Fibroblast of mammary gland (primary cell): ENCODE measurements at places on chromosomes 2 and 18.
A peak's percentile ranks its signal among the peaks of the same experiment; 100 is the strongest.

- no peak for DNase-seq
These were observed 894.7 kb downstream of the TMEM182 start for GRCh38 chr2:103656558-103656957.

DNA sequence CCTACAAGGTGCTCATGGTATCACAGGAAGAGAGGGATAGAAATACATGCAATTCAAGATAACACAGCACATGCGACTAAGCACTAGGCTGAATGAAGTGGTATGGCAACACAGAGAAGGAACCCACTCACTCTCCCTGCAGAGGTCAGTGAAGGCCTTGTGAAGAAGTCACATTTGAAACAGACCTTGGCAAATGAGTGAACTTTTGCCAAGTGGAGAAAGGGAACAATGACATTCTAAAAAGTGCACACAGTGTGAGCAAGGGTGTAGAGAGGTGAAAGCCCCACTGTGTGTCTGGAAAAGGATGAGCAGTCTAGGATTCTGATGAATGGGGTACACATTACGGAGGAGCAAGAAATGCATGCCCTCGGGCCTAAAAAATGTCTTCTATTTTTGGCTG, 23.3 kb downstream of the KLF7 start:
- no peak for DNase-seq

GRCh38 chr2:101820519-101820918, 123.0 kb downstream of the MAP4K4 start:
- peak; percentile 86 for DNase-seq

GRCh38 chr18:69697069-69697468, 250.6 kb downstream of the CD226 start:
- DNase-seq = no peak

DNA sequence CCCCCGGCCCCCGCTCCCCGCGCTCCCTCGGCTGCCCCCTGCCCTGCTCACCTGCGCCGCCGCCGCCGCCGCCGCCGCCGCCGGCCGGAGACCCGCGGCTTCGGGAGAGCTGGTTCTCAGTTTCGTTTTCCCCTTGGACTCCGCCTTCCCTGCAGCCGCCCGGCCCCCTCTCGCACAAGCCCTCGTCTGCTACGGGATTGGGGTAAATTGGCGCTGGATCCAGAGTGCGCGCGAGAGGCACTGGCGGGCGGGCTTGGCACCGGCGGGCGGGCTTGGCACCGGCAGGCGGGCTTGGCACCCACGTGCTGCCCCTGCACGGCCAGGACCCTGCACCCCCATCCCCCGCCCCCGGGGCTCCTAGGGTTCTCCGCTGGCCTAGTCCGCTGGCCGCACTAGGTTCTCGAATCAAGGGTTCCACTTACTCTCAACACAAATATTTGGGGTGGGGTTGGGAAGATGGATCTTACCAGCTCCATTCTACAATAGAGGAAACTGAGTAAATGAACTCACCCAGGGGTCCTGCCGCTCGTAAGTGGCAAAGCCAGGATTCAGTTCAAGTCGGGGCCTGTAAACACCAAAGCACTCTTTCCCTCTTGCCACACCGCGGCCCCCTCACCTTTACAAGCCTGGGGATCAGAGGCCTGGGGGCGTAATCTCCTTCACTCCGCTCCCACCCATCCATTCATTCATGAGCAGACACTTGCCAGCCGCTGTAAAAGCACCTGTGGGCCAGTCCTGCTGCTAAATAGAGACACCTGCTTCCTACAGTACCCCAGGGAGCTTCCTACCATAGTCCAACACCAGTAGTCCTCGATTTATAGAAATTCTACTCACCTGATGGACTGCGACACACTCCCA, at the start of gene EIF2AK2:
EIF2AK2 (minus strand) TSS at position 124 of the 858 bp plus-strand sequence. CDS start 9,174 bp downstream, outside the sequence.
- DNase-seq = peak; percentile 75

DNA sequence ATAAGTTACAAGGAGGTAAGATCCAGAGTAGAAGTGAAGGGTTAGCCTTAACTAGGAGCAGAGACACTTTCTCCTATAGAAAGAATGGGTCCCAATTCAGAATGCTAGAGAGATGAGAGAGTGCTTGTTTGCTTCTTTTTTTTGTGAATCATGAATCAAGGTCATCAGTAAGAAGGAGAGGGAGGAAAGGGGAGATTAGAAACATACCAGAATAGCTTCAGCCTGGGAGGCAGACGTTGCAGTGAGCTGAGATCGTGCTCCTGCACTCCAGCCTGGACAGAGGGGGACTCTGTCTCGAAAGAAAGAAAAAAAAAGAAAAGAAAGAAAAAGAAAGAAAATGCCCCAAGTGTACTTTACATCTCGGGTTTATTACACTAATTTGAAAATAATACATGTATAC, 55.8 kb upstream of the SLC35F5 start:
- DNase-seq = no peak

DNA sequence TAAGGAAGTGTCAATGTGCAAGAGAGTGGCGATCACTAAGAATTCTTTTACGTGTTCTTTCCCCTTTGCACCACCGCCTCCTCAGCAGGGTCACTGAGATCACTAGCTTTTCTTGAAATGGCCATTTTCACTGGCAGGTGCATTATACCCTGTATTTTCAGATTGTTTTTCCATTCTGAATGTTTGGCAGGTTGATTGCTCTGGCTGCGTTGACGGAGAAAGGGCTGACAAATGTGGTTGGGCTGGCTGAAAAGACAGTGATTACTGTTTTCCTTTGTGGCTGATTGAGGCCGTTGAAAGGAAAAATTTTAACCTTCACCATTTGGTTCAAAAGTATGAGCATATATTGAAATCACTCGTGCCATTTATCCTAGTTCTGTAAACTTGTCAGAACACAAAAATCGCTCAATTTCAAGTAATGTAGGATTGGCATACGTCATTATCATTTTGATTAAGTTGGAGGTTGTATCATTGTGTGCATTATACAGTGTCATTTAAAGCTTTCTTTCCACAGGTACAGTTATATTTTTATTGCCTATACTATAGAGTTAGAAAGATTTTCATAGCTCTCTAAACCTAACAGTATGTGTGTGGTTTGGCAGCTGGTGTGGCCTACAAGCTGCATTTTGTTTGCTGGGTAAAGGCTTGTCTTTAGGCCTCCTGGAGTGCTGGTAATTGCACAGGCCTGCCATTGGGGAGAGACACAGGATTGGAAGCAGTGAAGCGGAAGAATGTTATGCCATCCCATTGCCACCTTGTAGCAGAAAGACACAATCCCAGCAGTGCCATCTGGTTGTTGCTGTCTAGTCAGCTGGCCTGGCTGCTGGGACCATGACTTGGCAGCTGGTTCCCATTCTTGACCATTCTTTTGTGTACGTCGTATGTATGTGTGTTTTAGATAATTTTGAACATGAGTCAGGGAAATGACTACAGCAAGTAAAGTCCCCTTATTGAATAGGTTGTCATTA, 36.7 kb downstream of the DYNC1I2 start:
- DNase-seq = peak; percentile 34

DNA sequence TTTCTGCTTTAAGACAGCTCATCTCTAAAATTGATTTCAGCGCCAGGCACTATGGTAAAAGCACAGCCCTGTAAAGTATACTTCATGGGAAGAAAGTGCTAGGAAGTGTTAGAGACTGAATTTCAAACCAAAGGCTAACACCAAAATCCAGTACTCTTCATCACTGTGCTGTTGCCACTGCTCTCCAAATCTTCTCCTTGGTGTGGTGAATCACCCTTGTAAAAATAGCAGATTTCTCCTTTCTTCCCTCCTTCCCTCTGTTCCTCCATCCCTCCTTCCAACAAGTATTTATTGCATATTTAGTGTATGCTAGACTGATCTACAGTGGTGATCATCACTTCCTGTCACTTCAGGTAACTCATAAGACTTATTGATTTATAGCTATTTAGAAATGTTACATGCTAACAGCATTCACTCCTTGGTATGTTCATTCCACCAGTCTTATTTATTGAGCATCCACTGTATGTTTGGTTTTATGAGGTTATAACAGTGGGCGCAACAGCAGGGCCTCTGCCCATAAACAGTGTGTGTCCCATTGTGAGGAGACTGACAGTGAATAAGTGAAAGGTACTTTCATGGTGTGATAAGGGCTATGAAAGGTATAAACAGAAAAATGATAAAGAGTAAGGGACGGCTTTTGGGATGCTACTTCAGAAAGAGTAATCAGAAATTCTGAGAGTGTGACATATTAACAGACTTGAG, 20.0 kb downstream of the KDM3A start:
- no peak for DNase-seq

- DNase-seq = no peak
These were observed 80.9 kb upstream of the NEUROD1 start for GRCh38 chr2:181761175-181761574.

DNA sequence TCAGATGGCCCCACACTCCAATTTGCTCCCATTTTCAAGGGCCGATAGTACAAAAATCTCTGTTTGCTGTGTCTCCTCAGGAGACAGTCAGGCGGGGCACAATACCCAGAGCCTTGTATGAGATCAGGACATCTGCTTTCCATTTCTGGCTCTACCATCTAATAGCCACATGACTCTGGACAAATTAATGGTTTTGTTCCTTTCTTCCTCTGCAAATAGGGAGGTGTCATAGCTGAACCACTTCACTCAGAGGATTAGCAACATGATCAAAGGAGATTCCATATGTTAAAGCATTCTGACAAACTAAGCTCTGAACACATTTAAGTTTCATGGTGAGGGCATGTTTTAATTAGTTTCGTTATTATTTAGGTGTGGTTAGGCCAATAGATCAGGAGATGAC, 602.1 kb upstream of the SYT4 start:
- peak; percentile 48 for DNase-seq

- DNase-seq = no peak
These were observed 140.4 kb downstream of the RBMS1 start for GRCh38 chr2:160353166-160353565.

- peak; percentile 3 for DNase-seq
These were observed 14.2 kb downstream of the ECEL1 start for GRCh38 chr2:232473467-232473890.

- DNase-seq = peak; percentile 59
These were observed 965 bp upstream of the ELOA2 start for GRCh38 chr18:47036298-47036874.

DNA sequence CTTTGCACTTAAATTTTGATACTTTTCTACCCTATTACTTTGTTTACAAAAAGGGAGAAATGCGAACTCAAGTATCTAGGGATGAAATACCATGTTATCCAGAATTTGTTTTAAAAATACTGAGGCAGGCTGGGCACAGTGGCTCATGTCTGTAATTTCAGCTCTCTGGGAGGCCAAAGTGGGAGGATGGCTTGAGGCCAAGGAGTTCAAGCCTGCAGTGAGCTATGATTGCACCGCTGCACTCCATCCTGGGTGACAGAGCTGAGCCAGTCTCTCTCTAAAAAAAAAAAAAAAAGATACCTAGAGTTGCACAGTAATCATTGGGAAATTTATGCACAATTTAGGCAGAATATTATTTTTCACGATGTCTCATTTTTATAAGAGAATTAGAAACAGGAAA, 12.4 kb upstream of the VAPA start:
- peak; percentile 40 for DNase-seq

DNA sequence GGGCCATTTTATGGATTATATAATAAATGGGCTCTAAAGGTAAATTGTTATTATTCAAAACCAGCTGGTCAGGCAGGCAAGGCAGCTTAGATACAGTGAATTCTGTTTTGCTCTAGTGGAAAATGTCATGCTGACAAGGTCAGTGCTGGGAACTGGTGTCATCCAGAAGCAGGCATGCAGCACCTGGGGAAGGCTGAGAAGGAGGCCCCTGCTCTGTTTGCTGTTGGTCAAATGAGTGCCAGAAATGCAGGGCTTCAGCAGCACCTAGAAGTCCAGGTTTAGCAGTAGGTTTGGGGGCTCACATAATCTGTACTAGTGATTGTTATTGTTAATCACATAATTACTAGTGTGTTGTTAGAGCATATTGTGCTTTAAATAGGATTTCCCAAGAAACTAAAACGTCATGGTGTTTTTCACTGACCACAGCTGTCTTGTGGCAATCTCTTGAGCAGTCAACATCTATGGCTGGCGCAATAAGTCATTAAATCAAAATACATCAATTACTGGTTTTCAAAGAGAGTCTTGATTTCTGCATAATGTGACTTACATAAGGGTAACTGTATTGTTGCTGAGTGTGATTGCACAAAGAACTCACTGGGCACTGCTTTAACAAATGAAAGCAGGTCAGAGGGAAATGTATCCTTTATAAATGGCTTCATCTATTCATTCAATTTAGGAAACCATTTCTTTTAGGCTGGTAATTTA, 99.1 kb downstream of the MYO3B start:
- DNase-seq = no peak

GRCh38 chr2:55047677-55048299, 2.5 kb downstream of the RTN4 start:
- peak; percentile 53 for DNase-seq

- DNase-seq = peak; percentile 89
These were observed 136.0 kb downstream of the ANKRD44 start for GRCh38 chr2:197174539-197175094.

GRCh38 chr18:3620146-3621119, 170.5 kb downstream of the TGIF1 start:
- DNase-seq = no peak

DNA sequence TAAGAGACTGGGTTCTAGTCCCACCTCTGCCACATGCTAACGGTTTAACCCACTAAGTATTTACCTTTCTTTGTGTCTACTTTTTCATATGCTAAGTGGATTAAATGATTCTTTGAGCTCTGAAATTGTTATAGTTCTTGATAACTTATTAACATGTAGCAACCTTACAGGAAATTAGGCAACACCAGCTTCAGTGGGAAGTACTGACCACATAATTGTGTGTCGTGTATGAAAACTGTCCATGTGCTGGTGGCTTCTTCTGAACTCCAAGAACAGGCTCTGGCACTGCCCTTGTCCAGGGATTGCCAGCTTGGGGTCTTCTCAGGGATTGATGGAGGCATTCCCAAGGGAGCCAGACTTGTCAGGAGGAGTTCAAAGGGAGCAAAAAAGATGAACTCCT, 427.7 kb downstream of the TGIF1 start:
- peak; percentile 52 for DNase-seq

DNA sequence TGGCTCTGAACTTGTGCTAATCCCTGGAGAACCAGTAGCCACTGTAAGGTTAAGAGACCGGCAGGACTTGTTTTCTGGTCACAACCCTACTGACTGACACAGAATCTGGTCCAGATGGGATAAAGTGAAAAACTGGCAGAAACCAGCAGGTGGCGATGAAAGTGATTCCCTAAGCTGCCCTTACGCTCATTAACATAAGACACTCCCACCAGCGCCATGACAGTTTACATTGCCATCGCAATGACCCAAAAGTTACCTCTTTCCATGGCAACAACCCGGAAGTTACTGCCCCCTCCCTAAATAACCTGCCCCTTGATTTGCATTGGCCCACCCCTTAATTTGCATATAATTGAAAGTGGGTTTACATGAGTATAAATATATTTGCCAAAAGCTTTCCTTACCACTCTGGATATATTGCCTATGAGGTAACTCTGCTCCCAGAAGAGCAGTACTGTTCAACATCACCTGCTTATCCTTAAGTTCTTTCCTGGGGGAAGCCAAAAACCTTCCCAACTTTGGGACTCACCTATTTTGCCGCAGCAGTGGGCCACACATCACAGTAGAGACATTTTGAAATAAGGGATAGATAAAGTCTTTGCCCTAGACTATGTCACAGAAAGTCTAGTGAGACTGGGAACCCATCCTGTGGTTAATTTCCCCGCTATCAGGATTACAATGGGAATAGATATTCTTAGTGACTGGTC, 35.8 kb upstream of the AFF3 start:
- peak; percentile 47 for DNase-seq
